ENCODE measurements at places on chromosomes 6 and 20. TPM values are rescaled to one million over a fixed set of nuclear protein-coding genes. Genes with fewer than 3 reads are reported as not detected.

GRCh38 chr6:79762370-79762769 lies 131.2 kb downstream of the SH3BGRL2 start:
- H3K27me3 ChIP-seq = peaks cover 3% of the 10 kb centered on the region
- no peaks in the 10 kb centered on the region for H3K36me3 ChIP-seq
- H3K27ac ChIP-seq = no peak overlapping the region
- H3K4me1 ChIP-seq = no peaks in the 10 kb centered on the region
- no peak for DNase-seq

DNA sequence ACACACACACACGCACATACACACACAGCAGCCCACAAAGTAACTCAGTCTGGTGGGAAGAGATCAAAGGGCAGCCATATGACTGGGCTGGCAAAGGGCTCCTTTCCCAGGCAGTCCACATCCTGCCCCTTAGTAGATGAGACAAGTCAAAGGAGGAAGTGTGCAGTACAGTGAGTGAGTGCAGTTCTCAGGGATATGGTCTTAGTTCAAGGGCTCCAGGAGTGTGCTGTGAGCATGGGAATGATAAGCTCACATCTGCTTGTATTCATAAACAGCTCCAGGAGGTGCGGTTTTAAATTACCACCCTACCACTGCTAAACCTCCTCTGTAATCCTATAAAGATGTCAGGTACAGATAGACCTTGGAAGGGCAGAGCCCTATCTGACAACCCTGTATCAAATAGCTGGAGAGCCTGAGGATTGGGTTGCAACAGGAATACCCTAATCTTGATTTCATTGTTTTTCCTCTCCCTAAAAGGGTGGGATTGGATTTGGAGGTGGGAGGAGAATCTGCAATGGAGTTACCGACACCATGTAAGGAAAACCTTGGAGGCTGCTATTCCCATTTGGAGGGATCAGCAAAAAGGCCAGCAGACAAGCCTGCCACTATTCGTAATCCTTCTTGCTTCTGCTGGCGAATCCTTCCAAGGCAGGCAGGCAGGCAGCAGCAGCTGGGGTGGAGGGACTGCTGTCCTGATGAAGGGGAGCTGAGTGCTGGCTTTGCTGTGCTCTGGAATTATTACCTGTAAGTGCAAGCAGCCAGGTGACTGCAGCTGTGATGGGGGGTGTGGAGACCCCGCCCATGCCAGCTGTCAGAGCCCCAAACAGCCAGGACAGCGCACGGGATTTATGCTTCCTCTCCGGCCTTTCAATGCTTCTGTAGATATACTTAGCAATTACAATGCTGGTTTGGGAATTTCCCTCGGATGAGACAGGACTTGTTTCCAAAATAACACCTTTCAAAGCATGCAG lies 342.7 kb downstream of the PRL start:
- no peak overlapping the region for H3K4me3 ChIP-seq
- peaks cover 5% of the 10 kb centered on the region for H3K27me3 ChIP-seq
- DNase-seq = no peak
- H3K36me3 ChIP-seq = no peaks in the 10 kb centered on the region
- peaks cover 18% of the 10 kb centered on the region for H3K4me1 ChIP-seq

DNA sequence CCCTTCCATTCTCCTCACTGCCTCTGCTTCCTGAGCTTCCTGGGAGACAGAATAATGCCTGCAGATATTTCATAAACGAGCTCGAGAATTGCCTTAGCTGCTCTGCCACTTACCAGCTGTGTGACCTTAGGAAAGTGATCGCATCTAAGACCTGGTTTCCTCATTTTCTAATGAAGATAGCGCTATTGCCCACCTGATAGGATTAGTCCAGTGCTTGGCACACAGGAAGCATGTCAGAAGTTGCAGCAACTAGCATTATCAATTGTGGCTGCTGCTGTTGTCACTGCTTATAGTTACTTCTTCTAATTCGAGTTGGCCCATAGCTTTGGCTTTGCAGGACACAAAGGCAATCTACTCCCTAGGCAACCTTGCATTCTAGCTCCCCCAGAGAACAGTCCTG lies 305.5 kb upstream of the SGK1 start:
- no peak overlapping the region for H3K27ac ChIP-seq
- no peak overlapping the region for H3K4me3 ChIP-seq
- peaks cover 10% of the 10 kb centered on the region for H3K27me3 ChIP-seq
- H3K4me1 ChIP-seq = no peaks in the 10 kb centered on the region
- no peak for DNase-seq

GRCh38 chr6:114258376-114258775 lies 84.4 kb downstream of the HS3ST5 start:
- H3K27me3 ChIP-seq = no peaks in the 10 kb centered on the region
- no peak overlapping the region for H3K4me3 ChIP-seq
- no peaks in the 10 kb centered on the region for H3K4me1 ChIP-seq
- no peak overlapping the region for H3K27ac ChIP-seq
- no peaks in the 10 kb centered on the region for H3K36me3 ChIP-seq

DNA sequence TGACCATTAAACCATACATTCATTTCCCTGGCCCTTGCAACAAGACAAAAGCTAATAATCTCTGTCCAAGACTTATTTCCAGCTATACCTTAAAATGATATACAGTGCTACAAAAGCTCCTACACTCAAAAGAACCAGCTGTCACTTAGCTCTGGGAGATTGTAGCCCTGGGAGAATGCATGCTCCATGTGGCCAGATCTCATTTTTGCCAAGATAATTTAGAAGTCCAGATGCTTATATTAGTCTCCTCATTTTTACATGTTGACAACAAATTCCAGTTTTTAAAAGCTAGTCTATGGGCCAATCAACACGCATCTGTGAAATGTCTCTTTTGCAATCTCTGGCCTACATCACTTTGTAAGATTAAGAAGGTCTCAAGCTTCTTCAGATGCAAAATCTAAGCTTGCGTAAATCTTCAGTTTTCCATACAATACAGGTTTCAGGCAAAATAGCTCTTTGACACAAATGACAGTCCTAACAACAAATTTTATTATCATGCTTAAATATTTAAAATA lies 27.1 kb downstream of the TASP1 start:
- H3K4me1 ChIP-seq = no peaks in the 10 kb centered on the region
- H3K4me3 ChIP-seq = no peak overlapping the region
- peaks cover 7% of the 10 kb centered on the region for H3K36me3 ChIP-seq
- H3K27me3 ChIP-seq = no peaks in the 10 kb centered on the region
- DNase-seq = no peak

DNA sequence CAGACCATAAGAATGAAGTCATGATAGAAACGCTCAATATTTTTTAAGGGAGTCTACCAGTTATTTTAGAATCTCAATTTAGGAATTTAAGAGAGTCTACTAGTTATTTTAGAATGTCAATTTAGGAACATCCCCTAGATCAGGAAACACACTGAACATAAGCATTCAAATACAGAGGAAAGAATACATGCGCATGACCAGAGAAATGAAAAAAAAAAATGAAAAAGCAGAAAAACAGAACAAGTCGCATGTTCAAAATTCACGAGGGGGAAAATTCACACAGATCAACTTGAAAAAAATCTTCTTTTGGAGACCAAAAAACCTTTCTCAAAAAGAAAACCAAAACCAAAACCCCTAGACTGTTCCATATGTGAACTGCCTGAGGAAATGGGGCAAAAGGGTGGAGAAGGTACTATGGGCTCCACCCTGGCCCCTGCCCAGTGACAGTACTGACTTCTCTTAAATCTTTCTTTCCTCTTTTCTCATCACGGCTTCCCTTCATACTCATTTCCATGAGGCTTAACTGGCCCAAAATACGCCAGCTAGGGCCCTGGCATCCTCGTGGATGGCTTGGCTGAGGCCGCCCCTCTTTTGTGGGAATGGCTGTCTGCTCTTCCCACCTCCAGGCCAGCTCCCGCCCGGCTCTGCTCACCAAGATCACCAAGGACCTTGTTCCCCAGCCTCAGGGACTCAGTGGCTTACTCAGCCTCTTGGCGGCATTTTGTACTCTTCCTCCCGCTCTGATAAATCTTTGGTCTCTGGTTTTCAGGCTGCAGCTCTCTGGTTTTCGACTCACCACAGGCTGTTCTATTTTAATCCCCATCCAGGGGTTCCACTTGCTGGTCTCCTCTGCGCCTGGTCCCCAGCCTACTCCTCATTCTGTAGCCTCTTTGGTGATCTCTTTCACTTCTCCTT lies 11.2 kb downstream of the ZBTB2 start:
- peaks cover 36% of the 10 kb centered on the region for H3K36me3 ChIP-seq
- H3K27me3 ChIP-seq = no peaks in the 10 kb centered on the region
- peak; percentile 50 for DNase-seq

DNA sequence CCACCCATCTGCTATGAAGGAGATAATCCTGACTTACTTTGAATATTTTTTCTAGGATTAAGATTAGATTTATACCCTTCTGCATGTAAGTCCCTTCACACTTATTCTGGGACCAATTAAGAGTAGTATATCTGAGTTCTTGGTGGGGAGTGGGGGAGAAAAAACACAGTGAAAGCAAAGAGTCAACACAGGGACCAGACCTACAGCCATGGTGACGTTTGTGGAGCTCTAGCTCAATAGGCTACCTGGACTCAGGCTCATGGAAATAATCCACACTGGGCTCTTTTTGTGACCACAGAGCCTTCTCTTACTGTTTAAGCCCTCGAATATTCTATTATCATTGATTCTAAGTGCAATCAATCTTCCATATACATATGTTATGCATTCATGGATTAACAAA lies 491.4 kb downstream of the LMBRD1 start:
- no peak overlapping the region for H3K4me3 ChIP-seq
- no peaks in the 10 kb centered on the region for H3K4me1 ChIP-seq
- no peak for DNase-seq
- H3K36me3 ChIP-seq = no peaks in the 10 kb centered on the region
- H3K27me3 ChIP-seq = no peaks in the 10 kb centered on the region

DNA sequence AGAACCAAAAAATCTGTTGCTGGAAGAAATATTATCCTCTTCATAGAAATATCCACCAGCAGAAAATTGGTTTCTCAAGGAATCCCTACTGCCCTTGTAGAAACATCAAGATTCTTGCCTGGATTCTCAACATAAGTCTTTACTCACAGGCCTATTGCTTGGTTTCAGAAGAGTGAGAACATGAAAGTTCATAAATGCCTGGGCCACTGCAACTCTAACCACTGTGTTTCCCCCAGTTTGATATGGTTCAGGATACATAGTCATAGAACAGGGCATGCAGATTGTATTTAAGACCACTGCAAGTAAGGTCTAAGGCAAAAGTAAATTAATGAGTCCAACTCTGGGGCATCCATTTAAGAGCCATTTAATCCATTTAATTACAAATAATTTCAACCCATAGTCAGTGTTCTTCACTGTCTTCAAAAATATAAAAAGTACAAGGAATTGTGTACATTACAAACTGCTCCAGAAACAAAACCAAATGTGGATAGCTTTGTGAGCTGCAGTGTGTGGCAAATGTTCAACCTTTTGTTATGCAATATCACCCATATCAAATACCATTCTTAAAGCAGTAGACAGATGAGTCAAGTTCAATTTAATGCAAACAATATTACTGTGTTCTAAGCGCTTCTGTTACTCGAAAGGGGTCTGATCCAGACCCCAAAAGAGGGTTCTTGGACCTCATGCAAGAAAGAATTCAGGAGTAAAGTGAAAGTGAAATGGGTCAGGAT lies 83.3 kb downstream of the OPRM1 start:
- H3K4me1 ChIP-seq = peaks cover 3% of the 10 kb centered on the region
- DNase-seq = no peak
- H3K27ac ChIP-seq = no peak overlapping the region

DNA sequence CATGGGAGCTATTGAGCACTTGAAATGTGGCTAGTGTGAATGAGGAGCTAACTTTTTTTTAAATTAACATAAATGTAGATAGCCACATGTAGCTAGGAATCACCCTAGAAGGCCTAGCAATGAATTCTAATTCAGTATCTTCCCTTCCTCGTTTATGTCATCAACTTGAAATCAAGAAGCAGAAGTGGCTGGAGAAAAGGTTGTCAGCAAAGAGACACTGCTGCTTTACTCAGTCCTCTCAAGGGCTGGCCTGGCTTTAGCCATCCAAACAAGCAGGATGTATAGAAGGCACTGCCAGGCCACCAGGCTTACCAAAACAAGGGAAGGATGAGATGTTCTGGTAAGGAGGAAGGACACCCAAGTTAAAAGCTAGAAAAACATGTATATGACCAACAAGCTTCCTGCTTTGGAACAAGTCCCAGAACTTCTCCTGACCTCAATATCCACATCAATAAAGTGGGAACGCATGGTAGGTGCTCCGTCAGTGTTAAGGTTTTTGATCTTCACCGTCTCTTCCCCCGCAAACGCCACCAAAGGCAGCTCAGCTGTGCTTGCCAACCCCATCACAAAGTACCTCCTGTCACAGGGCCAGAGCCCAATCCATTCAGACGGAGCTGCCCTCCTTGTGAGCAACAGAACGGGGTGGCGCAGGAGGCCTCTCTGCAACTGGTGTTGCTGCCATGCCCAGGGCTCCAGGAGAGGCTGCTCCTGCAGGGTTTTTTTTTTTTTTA lies 235.8 kb upstream of the RIN2 start:
- H3K27ac ChIP-seq = no peak overlapping the region
- no peak overlapping the region for H3K4me3 ChIP-seq
- peaks cover 2% of the 10 kb centered on the region for H3K27me3 ChIP-seq
- DNase-seq = no peak
- peaks cover 8% of the 10 kb centered on the region for H3K4me1 ChIP-seq
- H3K36me3 ChIP-seq = no peaks in the 10 kb centered on the region

DNA sequence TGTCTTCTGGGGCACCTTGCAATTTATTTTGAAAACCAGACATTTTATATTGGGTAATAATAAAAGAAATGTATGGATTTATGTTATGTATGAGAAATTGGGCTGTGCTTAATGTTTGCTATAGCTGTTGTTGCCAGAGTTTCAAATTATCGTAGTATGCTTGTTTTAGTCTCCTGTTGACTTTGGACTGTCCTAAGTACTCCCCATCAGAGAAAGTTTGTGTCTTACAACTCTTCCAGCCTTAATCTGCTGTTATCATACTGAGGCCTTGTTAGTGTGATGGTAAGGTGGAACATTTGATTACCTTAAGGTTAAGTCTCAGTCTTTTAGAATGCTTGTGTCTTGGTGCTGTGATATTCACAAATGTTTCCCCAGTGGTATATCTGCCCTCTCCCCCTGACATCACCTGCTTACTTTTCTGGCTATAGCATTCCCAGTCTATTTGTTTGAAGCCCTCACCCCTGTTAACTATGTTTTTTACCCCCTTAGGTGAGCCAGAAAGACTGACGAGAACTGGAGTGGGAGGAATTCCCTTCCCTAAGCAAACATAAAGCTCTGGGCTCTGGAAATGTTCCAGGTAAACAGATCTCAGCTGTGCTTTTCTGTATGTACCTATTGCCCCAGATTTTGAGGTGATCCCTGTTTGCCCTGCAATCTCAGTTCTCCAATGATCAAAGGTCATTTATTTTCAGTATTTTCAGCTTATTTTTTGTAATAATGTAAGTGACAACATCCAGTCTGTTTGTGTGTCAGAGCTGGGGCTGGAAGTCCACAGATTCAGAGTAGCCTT lies 581.1 kb upstream of the CITED2 start:
- H3K4me1 ChIP-seq = no peaks in the 10 kb centered on the region
- H3K36me3 ChIP-seq = no peaks in the 10 kb centered on the region
- no peak for DNase-seq
- H3K4me3 ChIP-seq = no peak overlapping the region
- H3K27ac ChIP-seq = no peak overlapping the region

Gene PSORS1C2
- total RNA-seq = not detected

Gene MOXD1
- total RNA-seq = not detected

Gene CTAGE9
- not detected for total RNA-seq

Gene OPRM1
- total RNA-seq = not detected

Gene BRPF3
- 17.5 TPM for total RNA-seq

Gene SLC22A16
- not detected for total RNA-seq

Gene CST11
- total RNA-seq = not detected

All from activated CD8-positive, alpha-beta T cell treated with anti-CD3 and anti-CD28 coated beads, Interleukin-2, amount 10 ng/mL, durations not matched to agents 7 days and 5 days (primary cell).